Epithelial cell of prostate (primary cell): ENCODE measurements at places on chromosomes 5 and 9.

- no peak for DNase-seq
Observed at GRCh38 chr9:76620996-76621395, 143.2 kb upstream of the PCA3 start.

- no peak for DNase-seq
Observed at GRCh38 chr9:131977109-131977838, 102.4 kb downstream of the MED27 start.

GRCh38 chr5:176644878-176645670, 2.2 kb upstream of the TSPAN17 start:
- DNase-seq = no peak

- no peak for DNase-seq
Observed at GRCh38 chr9:87198716-87199115, 251.4 kb upstream of the GAS1 start.

DNA sequence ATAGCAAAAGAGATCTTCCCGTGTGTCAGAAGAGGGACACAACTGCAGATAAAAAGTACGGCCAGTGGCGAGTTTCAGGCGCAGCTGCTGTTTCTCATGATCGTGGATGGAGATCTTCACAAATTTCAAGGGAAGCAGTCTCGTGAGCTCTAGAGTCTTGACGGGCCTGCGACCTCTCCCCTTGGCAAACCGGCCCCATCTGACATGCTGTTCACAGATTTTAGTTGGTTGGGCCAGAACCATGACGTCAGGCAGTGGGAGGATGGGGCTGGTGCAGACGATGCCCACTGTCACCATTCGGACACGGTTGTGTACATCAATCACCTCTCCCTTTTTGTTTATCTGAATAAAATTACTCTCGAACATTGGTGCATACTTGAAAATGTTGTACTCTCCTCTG, 396 bp downstream of the GARIN3 start:
- DNase-seq = no peak

DNA sequence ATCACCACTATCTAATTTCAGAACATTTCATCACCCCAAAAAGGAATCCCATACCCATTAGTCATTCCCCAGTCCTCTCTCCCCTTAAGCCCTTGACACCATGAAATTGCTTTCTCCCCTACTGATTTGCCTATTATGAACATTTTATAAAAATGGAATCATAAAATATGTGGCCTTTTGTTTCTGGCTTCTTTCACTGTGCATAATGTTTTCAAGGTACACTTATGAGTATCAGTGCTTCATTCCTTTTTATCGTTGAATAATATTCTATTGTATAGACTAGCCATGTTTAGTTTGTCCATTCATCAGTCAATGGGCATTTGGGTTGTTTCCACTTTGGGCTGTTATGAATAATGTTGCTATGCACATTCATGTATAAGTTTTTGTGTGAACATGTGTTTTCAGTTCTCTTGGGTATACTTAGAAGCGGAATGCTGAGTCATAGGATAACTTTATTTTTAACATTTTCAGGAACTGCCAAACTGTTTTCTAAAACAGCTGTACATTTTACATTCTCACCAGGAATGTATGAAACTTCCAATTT, 40.4 kb upstream of the FGF1 start:
- no peak for DNase-seq

DNA sequence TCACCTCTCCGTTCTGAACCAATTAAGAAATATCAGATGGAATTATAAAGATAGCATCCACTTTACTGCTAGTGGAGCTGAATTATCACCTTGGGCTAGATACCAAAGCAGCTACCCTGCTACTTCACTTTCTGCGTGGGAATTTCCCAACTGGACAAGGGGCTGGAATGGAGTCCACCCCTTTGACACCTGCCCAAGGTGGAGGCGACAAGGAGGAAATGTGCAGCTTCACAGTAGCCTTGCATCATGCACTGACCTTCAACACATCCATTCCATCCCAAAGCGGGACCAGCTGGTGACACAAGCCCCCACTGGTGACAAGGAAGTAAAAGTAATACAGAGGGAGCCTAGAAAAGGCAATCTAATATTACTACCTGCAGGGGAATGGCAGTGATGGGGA, 30.7 kb downstream of the CTNND2 start:
- DNase-seq = no peak

GRCh38 chr9:116262448-116262847, 108.9 kb downstream of the PAPPA start:
- no peak for DNase-seq

DNA sequence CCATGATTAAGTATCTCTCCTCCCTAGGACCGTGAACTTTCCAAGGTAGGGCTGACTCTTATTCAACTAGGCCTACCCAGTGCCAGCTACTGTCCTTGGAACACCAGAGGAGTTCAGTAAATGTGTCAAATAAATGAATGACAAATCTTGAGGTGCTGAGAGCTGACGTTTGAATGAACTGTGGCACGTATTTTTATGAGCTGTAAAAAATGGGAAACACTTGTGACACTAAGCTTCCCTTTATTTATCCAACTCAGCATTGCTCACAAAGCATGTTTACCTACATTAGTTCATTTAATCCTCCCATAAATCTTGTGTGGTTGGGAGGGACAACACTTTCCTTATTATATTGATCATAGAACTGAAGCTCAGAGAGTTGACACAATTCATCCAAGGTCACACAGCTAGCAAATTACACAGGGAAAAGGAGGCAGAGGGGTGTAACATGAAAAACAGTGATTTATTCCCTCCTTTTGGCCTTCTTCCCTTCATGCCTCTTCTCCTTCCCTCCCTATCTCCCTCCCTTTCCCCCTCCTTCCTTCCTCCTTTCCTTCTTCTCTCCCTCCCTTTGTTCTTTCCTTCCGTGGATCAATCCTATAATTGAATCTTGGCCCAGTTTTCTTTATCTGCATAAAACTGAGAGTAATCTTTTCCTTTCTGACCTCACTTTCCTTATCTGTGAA, 412.6 kb downstream of the DMRT2 start:
- peak; percentile 53 for DNase-seq

DNA sequence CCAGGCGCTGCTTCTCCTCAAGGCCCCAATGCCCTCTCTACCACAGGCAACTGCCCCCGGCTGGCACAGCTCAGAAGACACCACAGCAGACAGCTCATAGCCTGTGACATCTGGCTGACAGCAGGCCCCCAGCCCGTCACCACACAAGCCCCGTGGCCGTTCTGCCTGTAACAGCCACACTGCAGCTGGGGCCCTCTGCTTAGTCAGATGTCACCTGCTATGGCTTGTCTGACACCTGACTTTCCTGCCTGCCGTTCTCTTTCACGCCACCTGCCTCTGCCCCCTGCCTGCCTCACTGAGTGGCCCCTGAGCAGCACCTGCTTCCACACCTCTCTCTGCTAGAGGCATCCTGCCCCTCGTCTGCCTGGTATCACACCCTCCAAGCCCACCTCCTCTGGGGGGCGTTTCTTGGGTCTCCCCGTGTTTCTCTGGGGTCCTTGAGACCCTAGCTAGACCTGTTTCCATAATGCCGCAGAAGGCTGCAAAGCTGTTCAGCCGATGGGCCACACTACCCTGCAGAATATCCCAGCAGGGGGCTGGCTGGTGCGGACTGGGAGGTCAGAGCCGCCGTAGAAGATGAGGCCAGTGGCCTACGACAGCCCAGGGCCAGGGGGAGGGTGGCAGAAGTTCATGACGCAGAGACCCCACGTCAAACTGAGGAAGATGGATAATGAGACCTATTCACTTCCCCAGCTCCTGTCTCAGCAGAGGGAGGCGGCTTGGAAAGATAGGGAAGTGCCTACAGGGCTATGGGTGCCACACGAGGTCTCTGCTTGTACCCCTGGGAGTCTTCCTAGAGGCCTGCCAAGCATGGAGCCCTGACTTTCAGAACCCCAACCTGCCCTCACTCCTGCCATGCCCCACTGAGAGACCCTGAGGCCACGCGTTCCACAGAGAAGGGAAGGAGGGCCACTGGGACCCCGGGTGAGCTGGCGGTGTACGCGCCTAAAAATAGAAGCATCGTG, 95.1 kb downstream of the ZNF354C start:
- DNase-seq = no peak
